ENCODE measurements at places on chromosomes 1 and 21.

DNA sequence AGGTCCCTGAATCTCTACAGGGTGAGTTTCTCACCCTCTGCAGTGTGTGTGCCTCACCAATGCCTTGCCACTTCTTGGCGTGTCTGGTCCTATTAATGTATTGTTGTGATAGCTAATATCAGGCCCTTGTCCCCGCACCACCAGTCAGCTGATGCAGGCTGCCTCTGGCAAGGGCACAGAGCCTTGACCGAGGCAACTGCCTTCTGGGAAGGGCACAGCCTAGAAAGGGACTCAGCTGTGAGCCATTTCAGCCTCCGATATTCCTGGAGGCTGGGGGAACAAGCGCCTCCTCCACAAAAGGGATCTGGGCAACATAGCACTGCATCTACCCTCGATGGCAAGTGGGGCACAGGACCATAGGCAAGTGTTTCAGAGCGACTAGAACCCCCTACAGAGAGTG is 27.0 kb downstream of the IL10RB start:
- no peak overlapping the region for H3K4me3 ChIP-seq
- H3K36me3 ChIP-seq: no peaks in the 10 kb centered on the region
- DNase-seq: no peak

GRCh38 chr1:171935664-171936063 is 94.4 kb downstream of the DNM3 start:
- H3K27me3 ChIP-seq: peaks cover 2% of the 10 kb centered on the region
- no peak overlapping the region for H3K27ac ChIP-seq
- H3K36me3 ChIP-seq: no peaks in the 10 kb centered on the region
- no peak for DNase-seq
- H3K4me3 ChIP-seq: no peak overlapping the region
- no peaks in the 10 kb centered on the region for H3K4me1 ChIP-seq

DNA sequence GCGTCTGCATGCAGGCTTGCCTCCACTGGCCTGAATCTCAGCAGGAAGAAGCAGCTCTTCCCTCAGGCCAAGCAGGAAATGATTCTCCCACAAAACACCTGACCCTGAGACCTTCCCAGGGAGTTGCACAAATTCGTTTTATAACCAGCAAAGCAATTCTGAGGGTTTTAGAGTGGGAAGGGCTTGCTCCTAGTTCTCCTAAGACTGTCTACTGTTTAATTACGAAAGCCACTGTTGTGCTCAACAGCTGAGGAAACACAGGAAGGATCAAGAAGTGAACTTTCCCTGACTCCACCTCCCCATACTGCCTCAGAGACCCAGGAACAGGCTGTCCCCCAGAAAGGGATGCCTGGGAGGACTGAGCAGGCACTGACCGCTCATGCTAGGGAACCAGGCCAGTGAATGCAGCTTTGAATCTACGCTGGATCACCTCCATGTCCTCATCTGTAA is 37.0 kb upstream of the PUM1 start:
- no peaks in the 10 kb centered on the region for H3K27me3 ChIP-seq
- no peak for DNase-seq
- no peak overlapping the region for H3K27ac ChIP-seq
- H3K36me3 ChIP-seq: no peaks in the 10 kb centered on the region
- H3K4me3 ChIP-seq: no peak overlapping the region
- no peaks in the 10 kb centered on the region for H3K4me1 ChIP-seq

DNA sequence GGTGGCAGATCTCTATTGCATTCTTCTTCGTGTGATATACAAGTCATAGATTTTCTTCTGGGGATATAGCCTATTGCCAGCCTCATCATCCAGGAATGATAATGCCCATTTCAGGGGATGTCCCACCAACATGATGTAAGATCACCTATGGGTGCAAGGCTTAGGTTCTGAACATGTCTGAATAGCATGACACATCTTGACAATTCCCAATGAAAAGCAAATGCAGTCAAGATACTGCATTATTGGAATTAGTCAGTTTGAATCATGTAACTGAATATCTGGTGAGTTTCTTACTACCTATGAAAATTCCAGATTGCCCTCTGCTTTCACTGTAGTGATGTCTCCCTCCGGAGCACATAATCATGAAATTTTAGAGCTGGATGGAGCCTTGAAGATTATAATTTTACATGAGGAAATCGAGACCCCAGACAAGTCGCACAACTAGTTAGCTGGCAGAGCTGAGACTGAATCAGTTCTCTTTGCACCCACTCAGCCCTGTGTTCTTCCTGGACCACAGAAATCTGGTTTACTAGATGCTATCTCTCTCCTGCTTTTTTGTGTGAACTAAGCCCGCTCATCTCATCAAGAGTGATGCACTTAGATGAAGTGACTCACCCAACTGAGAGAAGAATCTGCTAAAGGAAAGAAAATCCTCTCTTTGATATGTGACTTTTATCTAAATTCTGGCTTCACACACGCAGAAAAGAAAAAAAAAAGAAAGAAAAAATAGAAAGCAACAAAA is 65.0 kb downstream of the WDR64 start:
- no peaks in the 10 kb centered on the region for H3K4me1 ChIP-seq
- H3K36me3 ChIP-seq: no peaks in the 10 kb centered on the region
- DNase-seq: no peak
- H3K4me3 ChIP-seq: no peak overlapping the region
- H3K27me3 ChIP-seq: no peaks in the 10 kb centered on the region

DNA sequence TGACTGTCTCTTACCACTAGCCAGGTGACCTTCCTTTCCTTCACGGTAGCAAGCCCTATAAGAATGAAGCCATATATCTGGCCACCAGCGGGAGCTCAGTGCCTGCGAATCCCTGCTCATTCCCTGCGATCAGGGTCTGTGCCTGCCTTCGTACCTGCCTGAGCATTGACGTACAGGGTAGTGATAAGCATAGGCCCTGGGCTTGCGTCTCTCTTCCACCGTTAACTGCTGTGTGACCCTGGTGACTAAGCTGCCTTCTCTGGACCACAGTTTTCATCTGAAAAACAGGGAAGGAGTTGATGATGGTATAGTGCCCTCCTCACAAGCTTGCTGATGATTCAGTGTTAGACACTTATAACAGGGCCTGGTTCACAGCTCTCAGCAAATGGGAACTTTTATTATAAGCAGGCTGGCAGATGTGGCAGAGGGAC is 4.1 kb downstream of the ZC3H12A start:
- peaks cover 46% of the 10 kb centered on the region for H3K4me1 ChIP-seq
- peak overlapping the region; percentile 53 for H3K27ac ChIP-seq
- H3K27me3 ChIP-seq: no peaks in the 10 kb centered on the region
- H3K36me3 ChIP-seq: peaks cover 7% of the 10 kb centered on the region
- no peak for DNase-seq

DNA sequence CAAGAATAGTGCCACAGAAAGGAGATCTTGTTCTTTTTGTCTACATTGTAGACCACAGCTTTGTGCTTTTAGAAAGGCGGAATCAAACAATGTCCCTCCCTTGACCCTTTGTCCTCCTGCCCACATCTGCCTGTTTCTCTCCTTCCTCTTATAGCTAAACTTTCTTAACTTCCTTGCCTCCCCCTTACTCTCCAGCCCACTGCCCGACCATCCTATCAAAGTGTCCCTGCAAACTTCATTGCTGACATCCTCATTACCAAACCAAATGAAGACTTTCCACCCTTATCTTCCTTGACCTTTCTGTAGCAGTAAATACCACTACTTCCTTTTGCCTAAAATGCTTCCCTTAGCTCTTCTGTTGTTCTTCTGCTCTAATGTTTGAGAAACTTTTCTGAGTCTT is 5.0 kb downstream of the SELP start:
- no peaks in the 10 kb centered on the region for H3K4me1 ChIP-seq
- H3K36me3 ChIP-seq: no peaks in the 10 kb centered on the region
- no peak for DNase-seq
- no peak overlapping the region for H3K4me3 ChIP-seq
- no peaks in the 10 kb centered on the region for H3K27me3 ChIP-seq
- no peak overlapping the region for H3K27ac ChIP-seq

GRCh38 chr1:241531195-241532161 is 700 bp upstream of the KMO start:
- H3K4me3 ChIP-seq: peak overlapping the region; percentile 56
- DNase-seq: peak; percentile 76
- H3K27me3 ChIP-seq: no peaks in the 10 kb centered on the region
- H3K4me1 ChIP-seq: peaks cover 3% of the 10 kb centered on the region

DNA sequence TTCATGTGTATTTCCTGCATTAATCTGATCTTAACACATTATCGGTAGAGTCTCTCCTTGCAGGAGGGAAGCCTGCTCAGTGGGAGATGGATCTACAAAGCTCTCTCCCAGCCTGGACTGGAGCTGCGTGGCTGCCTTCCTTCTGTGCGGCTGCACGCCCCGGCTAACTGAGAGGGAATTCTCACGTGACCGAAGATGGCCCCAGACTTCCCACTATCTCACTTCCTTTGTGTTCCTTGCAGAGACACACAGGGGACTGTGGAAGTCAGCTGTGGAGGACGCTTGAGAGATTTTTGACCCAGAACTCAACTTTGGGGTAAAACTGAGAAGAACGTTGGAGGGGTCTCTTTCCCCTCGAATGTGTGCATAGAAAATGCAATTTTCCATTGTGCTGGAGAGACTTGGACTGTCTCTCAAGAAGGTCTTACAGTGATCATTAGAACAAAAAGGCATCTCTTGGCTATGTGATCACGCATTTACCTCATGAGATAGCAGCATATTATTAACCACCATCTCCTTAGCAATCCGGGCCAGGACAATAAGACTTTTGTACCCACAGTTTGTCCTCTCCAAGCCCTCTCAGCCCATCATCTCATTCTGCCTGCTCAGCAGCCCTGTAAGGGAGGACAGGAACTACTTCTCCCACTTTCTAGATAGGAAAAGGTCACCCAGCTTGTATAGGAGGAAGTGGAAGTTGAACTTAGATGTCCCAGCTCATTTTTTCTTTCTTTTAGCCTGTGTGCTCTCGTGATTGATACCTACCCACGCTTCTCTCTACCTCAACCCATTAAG is 49.3 kb upstream of the TARBP1 start:
- no peak for DNase-seq
- peaks cover 8% of the 10 kb centered on the region for H3K4me1 ChIP-seq
- peak overlapping the region; percentile 35 for H3K27ac ChIP-seq
- H3K36me3 ChIP-seq: no peaks in the 10 kb centered on the region
- H3K4me3 ChIP-seq: no peak overlapping the region

GRCh38 chr1:165342168-165342567 is 14.3 kb downstream of the LMX1A start:
- no peak overlapping the region for H3K4me3 ChIP-seq
- no peak for DNase-seq
- H3K36me3 ChIP-seq: no peaks in the 10 kb centered on the region
- H3K27me3 ChIP-seq: peaks cover 18% of the 10 kb centered on the region

- no peak overlapping the region for H3K27ac ChIP-seq
- no peaks in the 10 kb centered on the region for H3K4me1 ChIP-seq
- H3K4me3 ChIP-seq: no peak overlapping the region
- H3K36me3 ChIP-seq: no peaks in the 10 kb centered on the region
These were observed 7.0 kb downstream of the KRTAP10-8 start for GRCh38 chr21:44618909-44619308.

- no peak for DNase-seq
- H3K36me3 ChIP-seq: no peaks in the 10 kb centered on the region
- peaks cover 4% of the 10 kb centered on the region for H3K4me1 ChIP-seq
- peak overlapping the region; percentile 78 for H3K4me3 ChIP-seq
These were observed 997 bp downstream of the IFNAR2 start for GRCh38 chr21:33230545-33231324.

DNA sequence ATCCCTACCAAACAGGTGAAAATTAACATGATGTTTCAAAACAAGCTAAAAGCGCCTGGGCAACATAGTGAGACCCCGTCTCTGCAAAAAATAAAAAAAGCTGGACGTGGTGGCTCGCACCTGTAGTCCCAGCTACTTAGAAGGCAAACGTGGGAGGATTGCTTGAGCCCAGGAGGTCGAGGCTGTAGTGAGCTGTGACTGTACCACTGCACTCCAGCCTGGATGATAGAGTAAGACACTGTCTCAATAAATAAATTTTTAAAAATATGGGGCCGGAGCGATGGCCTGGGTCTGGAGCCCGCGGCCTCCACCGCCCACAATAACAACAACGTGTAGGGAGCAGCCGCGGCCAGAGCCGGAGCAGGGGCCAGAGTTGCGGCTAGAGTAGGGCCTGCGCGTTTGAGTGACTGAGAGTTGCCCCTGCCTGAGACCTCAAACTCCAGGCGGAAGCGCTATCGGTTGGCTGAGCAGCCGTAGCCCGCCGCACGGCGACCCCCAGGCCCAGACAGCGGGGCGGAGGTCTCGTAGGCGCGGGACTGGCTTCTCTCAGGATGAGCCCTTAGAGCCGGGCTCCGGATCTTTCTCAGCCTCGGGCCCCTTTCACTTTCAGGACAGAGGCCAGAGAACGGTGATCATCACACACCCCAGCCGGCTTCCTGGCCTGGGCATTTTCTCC is 41.4 kb downstream of the ZMYM1 start:
- no peak for DNase-seq
- H3K27me3 ChIP-seq: no peaks in the 10 kb centered on the region
- peak overlapping the region; percentile 55 for H3K27ac ChIP-seq

- H3K4me1 ChIP-seq: no peaks in the 10 kb centered on the region
- H3K27ac ChIP-seq: no peak overlapping the region
- no peaks in the 10 kb centered on the region for H3K36me3 ChIP-seq
- no peak overlapping the region for H3K4me3 ChIP-seq
- no peak for DNase-seq
These were observed 20.7 kb downstream of the KCNA10 start for GRCh38 chr1:110498270-110498669.

- no peaks in the 10 kb centered on the region for H3K27me3 ChIP-seq
- DNase-seq: no peak
- no peaks in the 10 kb centered on the region for H3K4me1 ChIP-seq
These were observed 375.3 kb downstream of the DUSP10 start for GRCh38 chr1:221366495-221367110.

GRCh38 chr1:74343216-74343615 is 108.0 kb downstream of the TNNI3K start:
- H3K27ac ChIP-seq: no peak overlapping the region
- no peaks in the 10 kb centered on the region for H3K36me3 ChIP-seq
- H3K4me1 ChIP-seq: no peaks in the 10 kb centered on the region
- no peak for DNase-seq

- DNase-seq: no peak
- no peaks in the 10 kb centered on the region for H3K27me3 ChIP-seq
- no peaks in the 10 kb centered on the region for H3K4me1 ChIP-seq
- H3K36me3 ChIP-seq: no peaks in the 10 kb centered on the region
- H3K27ac ChIP-seq: no peak overlapping the region
These were observed 350.5 kb upstream of the VAMP3 start for GRCh38 chr1:7420470-7421100.

DNA sequence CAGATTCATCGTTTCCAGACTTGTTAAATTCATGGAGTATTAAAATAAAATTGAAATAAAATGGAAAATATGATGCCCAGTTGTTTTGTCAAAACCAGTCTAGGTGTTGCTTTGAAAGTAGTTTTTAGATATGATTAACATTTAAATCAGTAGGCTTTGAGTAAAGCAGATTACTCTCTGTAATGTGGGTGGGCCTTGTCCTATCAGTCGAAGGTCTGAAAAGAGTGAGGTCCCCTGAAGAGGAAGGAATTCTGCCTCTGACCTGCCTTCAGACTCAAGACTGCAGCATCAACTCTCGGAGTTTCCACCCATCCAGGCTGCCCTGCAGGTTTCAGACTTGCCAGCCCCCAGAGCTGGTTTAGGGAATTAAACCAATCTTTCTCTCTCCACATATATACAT is 36.2 kb downstream of the C21orf91 start:
- no peak for DNase-seq
- H3K4me1 ChIP-seq: no peaks in the 10 kb centered on the region
- H3K27ac ChIP-seq: no peak overlapping the region
- H3K27me3 ChIP-seq: no peaks in the 10 kb centered on the region
- no peak overlapping the region for H3K4me3 ChIP-seq
